ENCODE measurements at places on chromosomes 7 and 10.

- DNase-seq, result no peak
Observed at GRCh38 chr10:5662708-5663579, 3.5 kb downstream of the ASB13 start.

DNA sequence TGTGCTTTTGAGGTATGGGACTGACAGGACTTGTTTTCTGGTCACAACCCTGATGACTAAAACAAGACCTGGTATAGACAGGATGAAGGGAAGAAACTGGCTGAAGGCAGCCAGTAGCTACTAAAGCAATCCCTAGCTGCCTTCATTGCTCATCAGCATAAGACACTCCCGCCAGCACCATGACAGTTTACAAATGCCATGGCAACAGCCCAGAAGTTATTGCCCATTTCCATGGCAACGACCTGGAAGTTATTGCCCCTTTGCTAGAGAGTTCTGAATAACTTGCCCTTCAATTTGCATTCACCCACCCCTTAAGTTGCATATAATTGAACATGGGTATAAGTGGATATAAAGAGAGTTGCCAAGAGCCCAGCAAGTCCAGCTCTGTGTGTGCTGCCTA is 169.6 kb upstream of the FAM171A1 start:
- no peak for DNase-seq

GRCh38 chr10:62726142-62726541 is 78.4 kb upstream of the ADO start:
- DNase-seq, result no peak

- DNase-seq, result no peak
Observed at GRCh38 chr7:151273651-151274390, 25.3 kb upstream of the SMARCD3 start.

GRCh38 chr7:105399043-105399725 is 10.5 kb upstream of the SRPK2 start:
- DNase-seq, result no peak

DNA sequence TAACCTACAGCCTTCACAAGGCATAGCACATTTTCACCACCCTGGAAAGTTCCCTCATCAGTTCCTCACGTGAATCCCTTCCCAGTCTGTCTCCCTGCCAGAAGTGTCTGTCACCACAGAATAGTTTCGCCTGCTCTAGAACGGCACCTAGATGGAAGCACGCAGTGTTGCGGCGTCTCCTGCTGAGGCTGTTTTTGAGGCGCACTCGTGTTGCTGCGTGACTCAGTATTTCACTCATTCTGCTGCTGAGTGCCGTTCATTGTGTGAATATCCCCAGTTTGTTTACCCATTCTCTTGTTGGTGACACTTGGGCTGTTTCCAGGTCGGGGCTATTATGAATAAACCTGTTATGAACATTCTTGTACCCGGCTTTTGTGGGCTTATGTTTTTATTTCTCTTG is 12.8 kb downstream of the NOS3 start:
- no peak for DNase-seq
